Activated B cell treated with CpG ODN at 0.5 μM for 24 hours (primary cell): ENCODE measurements at places on chromosomes 1 and 21. TPM values are rescaled to one million over a fixed set of nuclear protein-coding genes. Genes with fewer than 3 reads are reported as not detected.

DNA sequence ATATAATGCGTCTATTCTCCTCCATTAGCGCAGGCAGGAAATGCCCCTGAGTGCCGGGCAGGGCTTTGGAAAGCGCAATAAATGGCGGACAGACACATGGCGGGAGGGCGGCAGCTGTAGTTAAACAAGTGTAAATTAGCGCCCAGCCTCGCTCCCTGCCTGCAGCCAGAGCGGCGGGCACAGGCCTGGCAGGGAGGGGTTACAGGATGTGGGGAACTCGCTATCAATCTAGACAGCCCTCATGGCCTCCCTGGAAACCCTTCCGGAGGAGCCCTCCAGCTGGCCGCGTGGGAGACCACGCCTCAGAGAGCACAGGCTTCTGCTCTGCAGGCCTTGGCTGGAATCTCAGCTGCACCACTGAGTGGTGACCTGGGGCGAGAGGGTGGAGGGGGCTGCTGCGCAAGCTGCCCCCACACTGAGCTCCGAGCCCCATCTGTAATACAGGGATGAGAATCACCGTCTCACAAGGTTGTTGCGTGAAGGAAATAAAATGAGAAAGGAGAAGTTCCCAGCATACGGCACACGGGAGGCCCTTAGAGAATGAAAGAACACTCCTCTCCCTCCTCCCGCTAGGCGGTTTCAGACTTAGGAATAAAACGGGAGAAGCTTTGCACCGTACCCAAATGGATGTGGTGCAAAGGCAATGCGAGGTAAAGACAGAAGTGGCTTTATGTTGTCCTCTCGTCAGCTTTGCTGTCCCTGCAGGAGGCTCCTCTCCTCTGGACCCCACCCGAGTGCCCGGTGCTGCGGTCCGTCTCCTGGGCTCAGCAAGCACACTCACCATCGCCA is 167.2 kb upstream of the POU3F1 start:
- peaks cover 32% of the 10 kb centered on the region for H3K27me3 ChIP-seq
- no peaks in the 10 kb centered on the region for H3K36me3 ChIP-seq
- no peak overlapping the region for H3K27ac ChIP-seq
- DNase-seq, result no peak

- peak overlapping the region; percentile 81 for H3K27ac ChIP-seq
- peaks cover 70% of the 10 kb centered on the region for H3K4me1 ChIP-seq
- no peaks in the 10 kb centered on the region for H3K36me3 ChIP-seq
Measured at GRCh38 chr1:32247983-32248889, 1.2 kb downstream of the FAM167B start.

DNA sequence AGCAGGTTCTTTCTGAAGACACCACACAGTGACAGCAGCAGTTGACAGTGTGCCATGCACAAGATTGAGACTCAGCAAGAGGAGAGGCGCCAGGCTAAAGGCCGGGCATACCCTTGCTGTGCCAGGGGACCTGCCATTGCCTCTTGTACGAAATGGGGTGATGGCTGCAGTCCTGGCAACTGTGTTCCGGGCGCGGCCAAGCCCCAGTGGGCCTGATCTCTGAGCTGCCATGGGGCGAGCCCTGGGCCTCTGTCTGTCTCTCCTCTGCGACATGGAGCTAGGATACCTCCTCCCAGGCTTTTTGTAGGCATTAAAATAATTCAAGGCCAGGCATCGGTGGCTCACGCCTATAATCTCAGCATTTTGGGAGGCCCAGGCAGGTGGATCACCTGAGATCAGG is 9.6 kb upstream of the TRAPPC10 start:
- no peaks in the 10 kb centered on the region for H3K27me3 ChIP-seq
- H3K27ac ChIP-seq, result no peak overlapping the region
- no peaks in the 10 kb centered on the region for H3K4me1 ChIP-seq

GBP1 gene
- 24.0 and 27.5 TPM in 2 replicates for total RNA-seq

CXADR gene
- not detected in 2 replicates for total RNA-seq

CRYBG2 gene
- total RNA-seq, result 0.27 and 0.86 TPM in 2 replicates
